ENCODE measurements at places on chromosomes 11 and 22.

DNA sequence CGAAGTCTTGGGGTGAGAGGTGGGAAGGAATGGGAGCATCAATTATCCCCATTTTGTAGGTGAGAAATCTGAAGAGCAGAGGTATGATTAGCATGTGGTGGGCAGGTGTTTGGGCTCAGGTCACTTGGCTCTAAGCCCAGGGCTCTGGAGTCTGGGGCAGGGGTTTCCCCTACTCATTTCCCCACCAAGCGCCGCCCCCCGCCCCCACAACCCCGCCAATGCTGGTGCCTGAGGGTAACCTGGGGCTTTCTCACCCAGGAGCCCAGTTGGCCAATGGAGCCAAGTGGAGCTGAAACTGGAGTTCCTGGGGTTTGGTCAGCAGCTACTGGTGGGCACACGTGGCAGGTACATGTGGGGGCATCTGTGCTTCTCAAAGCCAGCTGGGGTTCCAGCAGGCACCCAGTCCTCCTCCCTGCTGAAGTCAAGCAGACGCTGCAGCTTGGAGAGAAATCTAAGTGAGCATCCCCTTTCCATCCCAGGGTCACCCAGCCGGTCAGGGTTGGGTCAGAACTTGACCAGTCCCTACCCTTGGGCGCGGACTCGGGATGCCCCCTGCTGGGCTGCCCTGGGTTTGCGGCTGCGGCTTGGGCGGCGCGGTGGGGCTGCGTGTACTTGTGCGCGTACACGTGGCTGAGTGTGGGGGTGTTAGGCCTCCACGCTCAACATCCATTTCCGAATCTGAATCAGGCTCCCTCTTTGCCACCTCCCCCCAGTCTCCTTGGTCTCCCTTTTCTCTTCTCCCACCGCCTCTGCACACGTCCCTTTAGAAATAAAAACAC lies 1.7 kb upstream of the CHRM1 start:
- DNase-seq, result peak; percentile 46

- DNase-seq, result no peak
Measured at GRCh38 chr11:115716601-115717529, 212.7 kb upstream of the CADM1 start.

- no peak for DNase-seq
Measured at GRCh38 chr11:27677108-27677507, 23.1 kb downstream of the BDNF start.

DNA sequence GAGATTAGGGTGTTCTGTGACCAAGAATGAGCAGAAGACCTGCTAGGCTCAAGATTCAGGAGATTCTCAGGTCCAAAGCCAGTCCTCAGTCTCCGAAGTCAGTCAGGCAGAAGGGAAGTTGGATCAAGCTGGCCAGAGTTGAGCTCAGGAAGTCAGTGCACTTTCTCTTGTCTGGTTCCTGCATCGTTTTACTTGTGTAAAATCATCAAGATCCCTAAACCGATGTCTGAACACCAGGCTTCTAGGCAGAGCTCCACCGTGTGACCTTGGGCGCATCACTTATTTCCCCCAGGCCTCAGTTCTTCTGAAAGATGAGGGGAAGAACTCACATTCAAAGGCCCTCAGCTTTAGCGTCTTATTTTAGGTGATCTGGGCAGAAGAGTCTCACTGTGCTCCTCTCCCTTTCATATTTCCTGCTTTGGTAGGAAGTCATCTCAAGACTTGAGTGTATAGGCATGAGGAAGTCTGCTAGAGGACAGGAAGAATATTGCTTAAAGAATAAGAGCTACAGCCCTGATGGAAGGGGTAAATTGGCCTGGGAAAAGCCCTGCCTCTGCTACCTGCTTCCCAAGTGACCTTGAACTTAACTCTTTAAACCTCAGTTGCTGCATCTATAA lies 20.2 kb downstream of the NF2 start:
- DNase-seq, result no peak

DNA sequence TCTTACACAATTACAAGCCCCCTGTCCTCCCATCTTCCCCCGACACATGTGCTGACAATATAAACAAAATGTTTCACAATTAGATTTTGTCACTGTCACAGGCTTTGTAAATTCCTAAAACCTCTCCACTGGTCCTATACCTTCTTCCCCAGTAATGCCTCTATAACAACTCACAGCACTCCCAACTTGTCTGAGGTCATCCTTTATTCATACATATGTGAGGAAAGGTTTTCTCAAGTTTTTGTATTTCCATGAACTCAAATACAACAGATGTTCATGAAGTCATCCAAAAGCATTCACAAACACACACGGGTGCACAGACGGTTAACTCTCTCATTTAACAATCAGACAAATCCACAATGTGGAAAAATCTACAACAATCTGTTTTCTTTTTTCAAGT lies 1.9 kb downstream of the OR52H1 start:
- no peak for DNase-seq

- no peak for DNase-seq
Measured at GRCh38 chr11:125224391-125225021, 60.0 kb downstream of the PKNOX2 start.
